Articular chondrocyte of knee joint (primary cell): ENCODE measurements at places on chromosomes 3 and 15. TPM values are rescaled to one million over a fixed set of nuclear protein-coding genes. Genes with fewer than 3 reads are reported as not detected.

ARGFX gene
- total RNA-seq, result not detected in 2 replicates

TRPM1 gene
- total RNA-seq, result not detected in 2 replicates

GJD2 gene
- total RNA-seq, result not detected in 2 replicates

PLAAT1 gene
- total RNA-seq, result not detected in 2 replicates

CYP8B1 gene
- total RNA-seq, result not detected in 2 replicates

AGBL1 gene
- total RNA-seq, result under 0.01 TPM in 1 of 2 replicates, not detected in the other

SLC9A9 gene
- 23.5 and 24.3 TPM in 2 replicates for total RNA-seq

IL17RB gene
- total RNA-seq, result 2.1 and 3.6 TPM in 2 replicates

SPRED1 gene
- total RNA-seq, result 36.3 and 45.1 TPM in 2 replicates

LTK gene
- 0.11 and 0.13 TPM in 2 replicates for total RNA-seq

EPHB3 gene
- 8.5 and 10.1 TPM in 2 replicates for total RNA-seq

SIAH2 gene
- 21.1 and 22.6 TPM in 2 replicates for total RNA-seq

SLC25A38 gene
- total RNA-seq, result 22.0 and 25.2 TPM in 2 replicates

EFCC1 gene
- total RNA-seq, result under 0.01 TPM in 1 of 2 replicates, not detected in the other
